Suprapubic skin (tissue), 4 donors: ENCODE measurements at places on chromosomes 12 and 14. TPM values are rescaled to one million over a fixed set of nuclear protein-coding genes. Genes with fewer than 3 reads are reported as not detected.

The FOXG1 gene
- not detected for total RNA-seq

The INHBE gene
- not detected for total RNA-seq

The TSPAN19 gene
- not detected for total RNA-seq

DNA sequence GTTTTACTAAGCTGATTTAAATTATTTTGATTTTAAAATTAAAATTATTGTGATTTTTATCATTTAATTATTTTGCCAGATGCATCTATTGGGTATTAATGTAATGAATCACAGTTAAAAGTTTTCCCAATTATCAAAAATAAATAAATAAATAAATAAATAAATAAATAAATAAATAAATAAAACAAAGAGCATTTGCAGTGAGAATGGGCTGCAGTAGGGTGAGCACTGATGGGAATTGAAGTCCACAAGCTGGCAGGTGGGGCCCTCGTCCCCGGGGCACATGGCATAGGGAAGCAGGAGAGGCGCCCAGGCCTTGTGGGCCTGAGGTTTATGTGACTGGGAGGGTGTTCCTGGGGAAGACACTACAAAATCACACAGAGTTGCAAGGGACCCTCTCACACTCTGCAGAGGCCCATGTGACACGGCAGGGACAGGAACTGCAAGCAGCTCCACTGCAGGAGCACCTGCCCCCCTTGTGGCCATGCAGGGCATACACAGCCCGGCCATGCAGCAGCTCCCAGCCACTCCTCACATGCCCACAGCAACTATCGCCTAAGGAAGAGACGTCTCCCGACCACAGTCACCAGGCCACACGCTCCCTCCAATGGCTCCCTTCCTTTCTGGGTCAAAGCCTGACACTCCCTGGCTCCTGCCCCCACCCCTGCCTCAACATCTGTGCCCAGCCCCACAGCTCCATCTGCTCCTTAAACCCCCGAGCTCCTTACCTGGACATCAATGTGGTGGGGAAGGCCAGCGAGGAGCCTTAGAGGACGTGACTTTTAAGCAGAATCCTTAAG is 256.3 kb upstream of the SFSWAP start:
- peaks cover 30% of the 10 kb centered on the region for H3K27me3 ChIP-seq
- no peak overlapping the region for H3K27ac ChIP-seq
- no peaks in the 10 kb centered on the region for H3K36me3 ChIP-seq
- no peak overlapping the region for H3K4me3 ChIP-seq
- no peaks in the 10 kb centered on the region for H3K4me1 ChIP-seq

DNA sequence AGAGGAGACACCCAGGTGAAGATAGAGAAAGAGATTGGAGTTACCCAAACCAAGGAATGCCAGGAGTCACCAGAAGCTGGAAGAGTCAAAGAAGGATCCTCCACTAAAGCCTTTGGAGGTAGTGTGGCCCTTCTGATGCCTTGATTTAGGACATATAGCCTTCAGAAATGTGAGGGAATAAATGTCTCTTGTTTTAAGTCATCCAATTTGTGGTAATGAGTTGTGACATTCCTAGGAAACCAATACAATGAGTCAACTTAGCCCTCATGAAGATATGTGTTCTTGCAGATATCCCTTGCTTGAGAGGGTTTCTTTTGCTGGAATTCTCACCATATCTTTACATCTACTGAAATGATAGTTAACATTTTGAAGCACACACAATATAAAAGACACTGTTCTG is 58.8 kb downstream of the CCER1 start:
- H3K4me3 ChIP-seq, result no peak overlapping the region
- H3K36me3 ChIP-seq, result no peaks in the 10 kb centered on the region
- no peak overlapping the region for H3K27ac ChIP-seq
- DNase-seq, result no peak
- H3K4me1 ChIP-seq, result no peaks in the 10 kb centered on the region
- no peaks in the 10 kb centered on the region for H3K27me3 ChIP-seq

- H3K4me3 ChIP-seq, result no peak overlapping the region
- no peaks in the 10 kb centered on the region for H3K27me3 ChIP-seq
- no peaks in the 10 kb centered on the region for H3K36me3 ChIP-seq
- H3K27ac ChIP-seq, result no peak overlapping the region
- no peaks in the 10 kb centered on the region for H3K4me1 ChIP-seq
These were observed 48.0 kb downstream of the SLC17A8 start for GRCh38 chr12:100404769-100405407.

GRCh38 chr14:98259881-98260280 is 1012.1 kb downstream of the BCL11B start:
- H3K27me3 ChIP-seq, result no peaks in the 10 kb centered on the region
- no peak overlapping the region for H3K4me3 ChIP-seq
- no peak overlapping the region for H3K27ac ChIP-seq
- DNase-seq, result no peak
- H3K36me3 ChIP-seq, result no peaks in the 10 kb centered on the region

GRCh38 chr12:43099691-43100163 is 452.3 kb downstream of the ADAMTS20 start:
- H3K27ac ChIP-seq, result no peak overlapping the region
- no peaks in the 10 kb centered on the region for H3K4me1 ChIP-seq
- DNase-seq, result no peak
- no peak overlapping the region for H3K4me3 ChIP-seq

GRCh38 chr14:96735526-96735925 is 61.7 kb upstream of the VRK1 start:
- DNase-seq, result no peak
- no peaks in the 10 kb centered on the region for H3K36me3 ChIP-seq
- H3K27ac ChIP-seq, result no peak overlapping the region
- peaks cover 59% of the 10 kb centered on the region for H3K27me3 ChIP-seq

- H3K4me1 ChIP-seq, result no peaks in the 10 kb centered on the region
- no peak overlapping the region for H3K4me3 ChIP-seq
- H3K36me3 ChIP-seq, result no peaks in the 10 kb centered on the region
- no peak overlapping the region for H3K27ac ChIP-seq
- no peaks in the 10 kb centered on the region for H3K27me3 ChIP-seq
These were observed 227.3 kb downstream of the DPF3 start for GRCh38 chr14:72666610-72667009.

DNA sequence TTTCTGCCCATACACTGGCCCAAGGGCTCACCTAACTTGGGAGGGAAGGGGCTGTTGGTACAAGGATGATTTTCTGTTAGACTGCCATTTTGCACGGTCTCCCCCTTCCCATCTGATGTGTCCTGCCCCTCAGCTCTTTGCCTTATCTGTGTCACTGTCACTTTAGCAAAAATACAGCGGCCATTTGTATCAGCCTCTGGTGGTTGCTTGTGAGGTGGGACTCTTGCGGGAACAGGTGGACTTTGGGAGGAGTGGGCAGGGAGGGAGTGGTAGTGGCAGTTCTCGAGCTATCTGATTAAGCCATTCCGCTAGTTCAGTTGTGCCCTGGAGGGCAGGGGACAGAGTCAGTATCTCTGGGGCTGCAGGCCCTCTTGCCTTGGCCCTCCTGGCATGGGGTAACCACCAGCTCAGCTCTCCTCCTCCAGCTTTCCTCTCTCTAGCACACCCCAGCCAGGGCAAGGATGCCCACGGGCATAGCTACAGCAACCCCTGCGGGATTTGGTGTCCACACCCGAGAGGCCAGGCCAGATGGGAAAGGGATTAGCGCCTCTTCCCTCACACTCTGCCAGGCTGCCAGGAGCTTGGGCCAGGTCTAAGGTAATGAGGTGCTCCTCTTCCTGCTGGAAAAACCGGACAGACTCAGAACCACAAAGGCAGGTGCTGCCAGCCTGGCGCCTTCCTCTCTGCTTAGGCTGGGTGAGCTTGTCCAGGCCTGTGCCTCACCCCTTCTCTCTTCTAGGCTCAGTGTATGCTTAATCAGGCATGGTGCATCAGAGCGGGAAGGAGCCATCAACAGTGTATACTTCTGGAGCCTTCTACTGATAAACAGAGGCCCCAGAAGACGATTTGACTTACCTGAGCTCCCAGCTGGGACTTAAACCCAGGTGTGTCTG is 8.7 kb downstream of the SLC48A1 start:
- no peak overlapping the region for H3K4me3 ChIP-seq
- H3K36me3 ChIP-seq, result peaks cover 47% of the 10 kb centered on the region
- H3K4me1 ChIP-seq, result peaks cover 81% of the 10 kb centered on the region

DNA sequence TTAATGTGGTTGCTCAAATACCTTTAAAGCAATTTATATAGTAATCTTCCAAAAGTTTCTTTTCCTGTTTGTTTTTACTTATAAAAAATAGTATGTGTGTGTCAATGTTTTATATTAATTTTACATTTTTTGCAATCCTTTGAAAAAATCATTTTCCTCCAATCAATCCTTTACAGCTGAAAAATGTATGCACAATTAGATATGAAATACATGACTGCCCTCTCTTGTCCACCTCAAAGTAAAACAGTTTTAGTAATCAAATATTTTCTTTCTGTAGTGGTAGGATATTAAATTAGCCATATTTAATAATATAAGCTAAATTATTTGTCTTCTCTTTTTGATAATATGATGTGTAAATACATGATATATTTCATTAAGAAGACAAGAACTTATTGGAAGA is 269.9 kb downstream of the ADAMTS20 start:
- H3K36me3 ChIP-seq, result no peaks in the 10 kb centered on the region
- H3K4me3 ChIP-seq, result no peak overlapping the region
- no peaks in the 10 kb centered on the region for H3K27me3 ChIP-seq
- DNase-seq, result no peak

- H3K36me3 ChIP-seq, result no peaks in the 10 kb centered on the region
- H3K27ac ChIP-seq, result peak overlapping the region; percentile 63
- no peaks in the 10 kb centered on the region for H3K27me3 ChIP-seq
- H3K4me3 ChIP-seq, result no peak overlapping the region
- DNase-seq, result peak; percentile 59
These were observed 183.9 kb downstream of the ZFP36L1 start for GRCh38 chr14:68609012-68609411.

- H3K4me1 ChIP-seq, result no peaks in the 10 kb centered on the region
- H3K36me3 ChIP-seq, result peaks cover 3% of the 10 kb centered on the region
- no peak for DNase-seq
- no peak overlapping the region for H3K4me3 ChIP-seq
- H3K27ac ChIP-seq, result no peak overlapping the region
These were observed 37.1 kb downstream of the TGFB3 start for GRCh38 chr14:75944607-75945241.

DNA sequence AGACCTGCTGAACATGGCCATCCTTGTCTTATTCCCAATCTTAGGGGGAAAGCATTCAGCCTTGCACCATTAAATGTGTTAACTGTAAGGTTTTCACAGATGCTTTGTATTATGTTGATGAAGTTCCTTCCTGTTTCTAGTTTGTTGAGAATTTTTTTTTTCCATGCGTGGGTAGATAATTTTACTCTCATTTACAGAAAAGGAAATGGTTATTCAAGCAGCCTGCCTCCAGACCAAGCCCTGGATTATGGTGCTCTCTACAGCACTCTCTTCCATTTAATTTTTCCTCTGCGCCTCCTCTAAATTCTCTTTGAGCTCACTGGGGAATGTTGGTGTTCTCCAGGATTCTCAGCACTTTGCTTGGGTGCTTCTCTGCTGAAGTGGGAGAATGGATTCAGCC is 179.3 kb upstream of the PZP start:
- no peaks in the 10 kb centered on the region for H3K36me3 ChIP-seq
- H3K27ac ChIP-seq, result no peak overlapping the region
- H3K27me3 ChIP-seq, result no peaks in the 10 kb centered on the region
- DNase-seq, result no peak
- H3K4me3 ChIP-seq, result no peak overlapping the region
- no peaks in the 10 kb centered on the region for H3K4me1 ChIP-seq

DNA sequence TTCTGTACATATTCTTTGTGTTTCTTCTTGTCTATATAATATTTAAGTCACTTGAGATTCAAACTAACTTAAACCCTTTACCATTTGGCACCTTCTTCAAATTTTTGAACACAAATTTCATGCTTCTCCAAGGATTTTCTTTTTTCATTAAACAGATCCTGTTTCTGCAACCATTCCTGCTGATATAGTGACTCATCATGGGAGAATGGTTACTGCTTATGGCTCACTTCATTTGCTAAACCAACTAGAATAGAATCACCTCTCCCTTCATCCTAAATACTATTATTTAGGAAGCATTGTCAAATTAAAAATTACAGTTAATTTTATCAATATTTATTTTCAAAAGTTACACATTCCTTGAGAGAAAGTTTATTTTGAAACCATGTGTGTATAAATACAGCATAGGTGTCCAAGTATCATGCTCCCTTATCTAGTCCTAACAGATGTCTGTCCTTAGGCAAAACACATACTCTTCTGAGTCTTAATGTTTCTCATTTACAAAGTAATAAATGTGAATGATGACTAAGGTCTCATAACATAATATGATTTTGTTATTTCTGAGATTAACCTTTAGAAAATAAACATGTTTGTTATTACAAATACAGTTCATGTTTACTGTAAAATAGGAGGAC is 40.7 kb downstream of the PLCZ1 start:
- H3K27me3 ChIP-seq, result no peaks in the 10 kb centered on the region
- no peaks in the 10 kb centered on the region for H3K4me1 ChIP-seq
- no peak overlapping the region for H3K4me3 ChIP-seq
- no peak for DNase-seq

DNA sequence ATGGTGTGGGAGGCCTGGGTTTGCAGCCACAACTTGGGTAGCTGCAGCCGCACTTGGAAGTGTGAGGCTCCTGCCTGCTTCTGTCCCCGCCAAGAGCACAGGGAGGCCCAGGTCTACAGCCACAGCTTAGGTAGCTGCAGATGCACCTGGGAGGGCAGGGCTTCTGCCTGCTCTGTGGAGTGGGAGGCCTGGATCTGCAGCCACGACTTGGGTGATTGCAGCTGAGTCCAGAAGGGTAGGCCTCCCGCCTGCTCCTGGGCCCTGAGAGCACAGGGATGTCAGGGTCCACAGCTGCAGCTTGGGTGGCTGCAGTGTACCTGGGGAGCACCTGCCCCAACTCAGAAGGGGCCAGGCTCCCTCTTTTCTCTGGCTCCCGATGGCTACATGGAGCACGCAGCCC is 287.3 kb downstream of the AEBP2 start:
- H3K4me1 ChIP-seq, result no peaks in the 10 kb centered on the region
- H3K27me3 ChIP-seq, result no peaks in the 10 kb centered on the region
- no peaks in the 10 kb centered on the region for H3K36me3 ChIP-seq
- H3K27ac ChIP-seq, result no peak overlapping the region
- DNase-seq, result peak; percentile 56

GRCh38 chr14:68938271-68939150 is 40.6 kb downstream of the ACTN1 start:
- no peak for DNase-seq
- no peak overlapping the region for H3K4me3 ChIP-seq
- H3K36me3 ChIP-seq, result no peaks in the 10 kb centered on the region
- peaks cover 83% of the 10 kb centered on the region for H3K4me1 ChIP-seq

DNA sequence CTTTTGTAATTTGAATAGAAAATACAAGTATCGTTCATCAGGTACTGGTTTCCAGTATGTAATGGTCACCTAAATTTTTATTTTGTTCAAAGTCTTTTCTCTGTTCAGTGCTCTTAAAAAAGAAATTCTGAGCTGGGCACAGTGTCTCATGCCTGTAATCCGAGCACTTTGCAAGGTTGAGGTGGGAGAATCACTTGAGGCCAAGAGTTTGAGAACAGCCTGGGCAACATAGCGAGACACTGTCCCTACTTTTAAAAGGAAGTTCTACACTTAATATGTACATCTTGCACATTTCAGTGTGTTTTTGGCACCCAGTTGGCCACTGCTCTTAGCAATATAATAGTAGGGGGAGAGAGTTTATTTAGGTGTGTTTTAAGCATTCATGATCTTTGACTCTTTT is 27.9 kb downstream of the PCNX1 start:
- H3K4me3 ChIP-seq, result no peak overlapping the region
- H3K27me3 ChIP-seq, result no peaks in the 10 kb centered on the region
- H3K27ac ChIP-seq, result peak overlapping the region; percentile 45
